ENCODE measurements at places on chromosomes 3 and 15.

- DNase-seq = no peak
These were observed 21.9 kb downstream of the IDH3A start for GRCh38 chr15:78170848-78171773.

DNA sequence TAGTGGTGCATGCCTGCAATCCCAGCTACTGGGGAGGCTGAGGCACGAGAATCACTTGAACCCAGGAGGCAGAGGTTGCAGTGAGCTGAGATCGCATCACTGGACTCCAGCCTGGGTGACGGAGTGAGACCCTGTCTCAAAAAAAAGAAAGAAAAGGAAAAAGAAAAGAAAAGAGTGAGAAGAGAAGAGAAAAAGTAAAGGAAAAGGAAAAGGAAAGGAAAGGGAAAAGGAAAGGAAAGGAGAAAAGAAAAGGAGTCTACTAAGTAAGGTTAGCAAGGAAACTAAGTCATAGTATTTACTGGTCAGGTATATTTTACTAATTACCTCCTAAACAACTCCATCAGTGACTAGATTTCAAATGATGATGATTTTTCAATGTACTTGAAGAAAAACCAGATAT lies 198.3 kb downstream of the VPS13C start:
- no peak for DNase-seq

DNA sequence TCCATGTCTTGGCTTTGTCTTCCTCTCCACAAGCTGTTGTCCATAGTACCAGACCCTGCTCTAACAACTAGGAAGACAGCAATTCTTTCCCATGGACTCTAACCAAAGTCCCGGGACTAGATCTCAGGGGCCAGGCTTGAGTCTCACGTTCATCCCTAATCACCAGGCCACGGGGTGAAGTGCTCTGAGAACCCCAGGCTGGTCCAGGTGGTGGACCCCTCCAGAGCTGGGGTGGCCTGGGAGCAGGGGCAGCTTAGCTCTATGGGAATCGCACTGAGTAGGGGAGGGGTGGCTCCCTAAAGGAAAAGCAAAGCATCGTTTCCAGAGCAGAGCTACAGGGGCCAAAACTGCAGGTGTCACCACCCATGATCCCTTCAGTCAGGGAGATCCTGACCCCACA lies 150.9 kb downstream of the TPRA1 start:
- DNase-seq = no peak

DNA sequence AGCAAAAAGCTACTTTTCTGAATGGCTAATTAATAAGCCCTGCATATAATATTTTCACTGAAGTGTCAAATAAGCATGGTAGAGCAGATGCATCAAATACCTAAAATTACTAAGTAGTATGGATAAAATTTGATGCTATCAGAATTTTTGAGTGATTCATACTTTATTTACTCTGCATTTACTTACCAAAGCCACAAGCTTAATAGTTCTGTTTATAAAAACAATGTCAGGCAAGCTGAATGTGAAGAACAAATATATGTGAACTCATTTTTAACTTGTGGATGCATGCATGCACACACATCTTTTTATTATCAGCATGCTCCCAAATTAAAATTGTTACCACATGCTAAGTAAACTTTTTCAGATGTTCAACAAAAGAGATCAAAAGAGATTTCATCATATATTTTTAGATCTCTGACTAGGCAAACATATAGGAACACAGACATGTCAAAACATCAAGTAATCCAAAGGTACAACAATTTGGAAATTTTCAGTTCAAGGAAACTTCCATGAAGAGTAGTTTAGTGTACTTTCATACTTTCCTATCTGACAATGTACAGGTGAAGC lies 969.4 kb downstream of the ROBO1 start:
- DNase-seq = no peak

- no peak for DNase-seq
These were observed 279.3 kb upstream of the RASGRP1 start for GRCh38 chr15:38843736-38844590.

DNA sequence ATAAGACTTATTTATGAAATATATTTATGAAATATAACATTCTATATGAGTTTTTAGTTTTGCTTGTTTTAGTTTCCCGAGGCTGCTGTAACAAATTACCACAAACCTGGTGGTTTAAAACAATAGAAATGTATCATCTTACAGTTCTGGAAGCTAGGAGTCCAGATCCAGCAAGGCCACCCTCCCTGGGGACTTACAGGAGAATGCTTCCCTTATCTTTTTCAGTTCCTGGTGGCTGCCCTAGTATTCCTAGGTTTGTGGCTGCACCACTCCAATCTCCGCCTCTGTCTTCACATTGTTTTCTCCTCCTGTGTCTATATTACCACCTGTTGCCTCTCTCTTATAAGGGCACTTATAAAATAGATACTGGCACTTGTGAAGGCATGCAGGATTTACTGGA lies 877.8 kb downstream of the TUSC7 start:
- DNase-seq = no peak

GRCh38 chr3:185846037-185846436 lies 21.2 kb upstream of the IGF2BP2 start:
- no peak for DNase-seq
